ELF-1 (cell line): ENCODE measurements at places on chromosomes 12 and 14.

DNA sequence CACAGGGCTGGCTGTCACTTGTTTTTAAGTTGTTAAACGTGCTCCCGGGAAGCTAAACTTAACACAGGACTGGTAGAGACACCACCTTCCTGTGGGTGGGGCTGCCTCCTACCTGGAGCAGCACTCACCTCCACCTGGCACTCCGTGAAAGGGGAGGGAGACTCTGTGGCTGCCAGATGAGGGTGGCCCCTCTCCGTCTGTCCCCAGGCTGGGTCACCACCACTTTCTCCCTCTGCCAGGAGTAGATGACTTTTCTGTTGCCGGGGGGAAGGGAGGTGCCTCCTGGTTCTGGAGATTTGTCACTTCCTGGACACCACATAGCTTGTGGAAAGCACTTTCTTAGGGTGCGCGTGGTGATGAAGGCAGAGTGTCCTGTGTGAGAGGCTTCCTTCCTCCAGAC, 81.3 kb downstream of the WDR20 start:
- DNase-seq, result no peak

GRCh38 chr12:47078086-47078395, 1.4 kb upstream of the PCED1B start:
- no peak for DNase-seq

GRCh38 chr12:108966378-108967151, 54.3 kb downstream of the SVOP start:
- no peak for DNase-seq

GRCh38 chr12:95674163-95674562, 116.4 kb downstream of the NTN4 start:
- no peak for DNase-seq

DNA sequence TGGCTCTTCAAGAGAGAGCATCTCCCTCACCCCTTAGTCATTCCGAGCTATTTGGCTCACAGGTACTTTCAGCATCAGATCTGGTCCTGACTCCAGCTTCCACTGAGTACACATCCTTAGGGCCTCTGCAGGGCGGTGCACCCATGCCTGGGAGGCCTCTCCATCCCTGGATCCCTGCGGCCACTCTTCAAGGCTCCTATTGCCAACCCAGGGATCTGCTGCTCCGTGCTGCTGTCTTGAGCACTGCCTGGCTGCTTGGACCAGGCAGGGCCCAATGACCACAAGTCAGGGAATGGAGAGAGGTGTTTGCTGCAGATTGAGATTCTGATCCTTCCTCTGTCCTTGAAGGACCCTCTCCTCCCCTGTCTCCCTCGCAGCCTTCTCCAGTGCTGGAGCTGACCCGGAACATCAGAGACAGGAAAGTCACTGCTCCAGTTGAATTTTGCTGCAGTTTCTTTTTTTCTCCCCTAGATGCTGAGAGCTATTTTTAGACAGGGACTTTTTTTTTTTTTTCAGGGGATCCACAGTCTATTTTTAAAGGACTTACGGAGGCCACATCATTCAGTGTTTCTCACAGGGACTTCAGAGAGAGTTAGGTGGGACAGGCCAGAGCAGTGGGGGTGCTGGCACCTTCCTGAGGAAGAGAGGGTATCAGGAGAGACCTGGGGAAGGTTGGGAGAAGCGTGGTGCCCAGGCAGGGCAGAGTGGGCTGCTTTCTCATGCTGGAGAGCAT, 50.1 kb upstream of the KCNA1 start:
- no peak for DNase-seq

DNA sequence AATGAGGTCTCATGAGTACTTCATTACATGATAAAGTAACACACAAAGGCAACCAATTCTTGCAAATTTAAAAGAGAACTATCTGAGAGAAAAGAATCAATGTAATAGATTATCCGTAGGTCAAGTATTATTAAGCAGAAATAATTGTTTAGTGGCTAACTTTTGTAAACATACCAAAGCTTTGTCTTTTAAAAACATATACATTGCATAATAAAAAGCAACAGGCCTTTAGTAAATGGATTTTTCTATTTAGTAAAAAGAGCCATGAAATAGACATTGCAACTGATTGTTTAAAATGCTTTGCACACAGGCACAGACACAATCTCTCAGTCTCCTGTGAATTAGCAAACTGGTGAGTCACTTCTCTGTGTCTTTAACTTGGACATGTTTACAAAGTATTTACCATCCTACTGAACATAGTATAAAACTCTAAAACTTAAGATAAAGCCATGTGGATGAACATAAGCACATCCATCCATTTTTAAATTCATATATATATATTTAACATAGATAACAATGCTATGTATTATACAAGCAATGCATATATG, 518.7 kb upstream of the MGAT4C start:
- no peak for DNase-seq

DNA sequence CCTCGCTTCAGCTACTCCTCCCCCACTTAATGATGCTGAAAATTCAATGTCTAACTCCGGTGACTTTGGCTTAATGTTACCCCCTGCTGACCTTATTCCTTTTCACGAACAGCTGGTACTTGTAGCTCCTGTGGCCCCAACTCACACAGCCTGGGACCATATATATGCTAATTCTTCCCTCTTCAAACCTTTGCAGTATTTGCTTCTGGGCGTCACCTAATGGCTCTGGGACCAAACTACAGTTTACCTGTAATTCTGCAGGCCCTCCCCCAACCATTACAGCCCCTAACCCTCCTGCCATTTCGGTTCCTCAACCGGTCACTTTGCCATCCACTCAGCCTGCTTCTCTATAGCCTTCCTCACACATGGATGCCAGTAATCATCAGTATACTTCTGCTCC, 29.6 kb upstream of the C12orf75 start:
- no peak for DNase-seq

- peak; percentile 59 for DNase-seq
These were observed 123.4 kb downstream of the SLC25A47 start for GRCh38 chr14:100446572-100446971.

GRCh38 chr12:80412343-80412953, 31.6 kb upstream of the PTPRQ start:
- no peak for DNase-seq

DNA sequence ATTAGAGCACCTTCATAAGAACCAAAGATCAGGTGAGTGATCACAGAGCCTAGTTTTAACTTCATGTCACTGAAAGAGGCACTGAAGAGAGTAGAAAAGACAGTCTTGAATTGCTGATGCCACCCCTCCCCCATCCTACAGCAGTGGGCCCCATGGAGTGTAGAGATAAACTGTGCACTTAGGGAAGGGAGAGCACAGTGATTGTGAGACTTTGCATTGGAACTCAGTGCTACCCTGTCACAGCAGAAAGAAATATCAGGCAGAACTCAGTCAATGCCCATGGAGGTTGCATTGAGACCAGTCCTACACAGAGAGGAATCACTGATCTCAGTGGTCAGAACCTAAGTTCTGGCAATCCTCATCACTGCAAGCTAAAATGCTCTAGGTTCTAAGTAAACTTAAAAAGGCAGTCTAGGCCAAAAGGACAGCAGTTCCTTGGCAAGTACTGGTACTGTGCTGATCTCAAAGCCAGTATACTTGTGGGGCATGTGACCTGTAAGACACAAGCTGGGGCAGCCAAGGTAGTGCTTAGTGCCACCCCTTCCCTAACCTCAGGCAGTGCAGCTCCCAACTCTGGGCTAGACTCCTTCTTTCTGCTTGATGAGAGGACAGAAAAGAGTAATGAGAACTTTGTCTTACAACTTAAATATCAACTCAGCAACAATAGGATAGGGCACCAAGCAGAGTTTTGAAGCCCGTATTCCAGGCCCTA, 94.1 kb downstream of the FSCB start:
- DNase-seq, result no peak

GRCh38 chr12:115639648-115640012, 637.9 kb downstream of the MED13L start:
- DNase-seq, result peak; percentile 16

GRCh38 chr12:124277394-124278241, 17.3 kb upstream of the RFLNA start:
- no peak for DNase-seq

- DNase-seq, result no peak
These were observed 418 bp downstream of the AMN1 start for GRCh38 chr12:31728289-31728916.

GRCh38 chr12:116529686-116530085, 29.5 kb upstream of the MAP1LC3B2 start:
- no peak for DNase-seq

GRCh38 chr12:131784909-131785762, 43.1 kb upstream of the MMP17 start:
- no peak for DNase-seq

DNA sequence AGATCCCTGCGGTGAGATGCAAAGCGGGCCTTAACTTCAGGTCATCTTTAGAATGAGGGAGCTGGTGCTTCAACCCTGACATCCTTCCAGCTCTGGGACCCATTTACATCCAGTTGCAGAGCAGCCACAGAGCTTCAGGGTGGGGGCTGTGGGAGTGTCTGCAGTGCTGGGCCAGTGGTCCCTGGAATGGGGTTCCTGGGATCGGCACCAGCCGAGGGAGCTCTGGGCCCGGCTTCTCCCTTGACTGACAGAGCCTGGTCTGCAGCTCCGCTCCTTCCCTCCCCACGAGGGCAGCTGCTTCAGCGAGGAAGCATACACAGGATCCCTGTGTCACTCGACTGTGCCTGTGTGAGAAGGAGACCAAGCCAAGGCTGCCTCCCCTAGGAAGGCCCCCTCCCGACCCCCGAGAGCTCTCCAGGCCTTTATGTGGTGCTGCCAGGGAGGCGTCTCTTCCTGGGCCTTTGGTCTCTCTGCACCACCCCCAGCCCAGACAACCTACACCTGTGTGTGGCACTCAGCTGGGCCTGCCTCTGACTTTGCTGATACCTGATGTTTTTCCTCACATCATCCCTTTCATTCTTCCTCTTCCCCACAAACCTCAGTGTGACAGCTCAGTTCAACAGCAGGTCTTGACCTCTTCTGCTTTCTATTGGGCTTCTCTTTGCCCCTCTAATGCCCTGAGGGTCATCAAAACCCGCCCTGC, 48.1 kb upstream of the RIN3 start:
- DNase-seq, result no peak

DNA sequence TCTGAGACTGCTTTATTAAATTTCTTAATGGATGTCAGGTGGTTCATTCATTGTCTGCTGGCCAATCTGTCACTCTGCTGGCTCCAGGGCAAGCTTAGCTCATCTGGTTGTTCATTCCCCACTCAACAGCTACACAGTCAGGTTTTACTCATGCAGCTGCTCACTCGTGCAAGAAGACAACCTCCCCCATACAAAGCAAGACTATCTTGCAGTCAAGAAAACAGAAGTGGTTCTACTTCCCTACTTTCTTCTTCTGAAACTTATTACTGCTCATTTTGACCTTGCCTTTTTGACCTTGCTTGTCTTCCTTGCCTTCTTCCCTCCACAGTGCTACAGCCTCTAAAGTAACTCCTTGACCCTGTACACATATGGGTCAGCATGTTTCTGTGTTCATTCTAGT, 277.9 kb downstream of the SSPN start:
- DNase-seq, result no peak

- DNase-seq, result peak; percentile 16
These were observed 13.0 kb downstream of the TBC1D30 start for GRCh38 chr12:64837427-64837826.

GRCh38 chr14:57390806-57391516, 575 bp downstream of the NAA30 start:
- DNase-seq, result peak; percentile 62

DNA sequence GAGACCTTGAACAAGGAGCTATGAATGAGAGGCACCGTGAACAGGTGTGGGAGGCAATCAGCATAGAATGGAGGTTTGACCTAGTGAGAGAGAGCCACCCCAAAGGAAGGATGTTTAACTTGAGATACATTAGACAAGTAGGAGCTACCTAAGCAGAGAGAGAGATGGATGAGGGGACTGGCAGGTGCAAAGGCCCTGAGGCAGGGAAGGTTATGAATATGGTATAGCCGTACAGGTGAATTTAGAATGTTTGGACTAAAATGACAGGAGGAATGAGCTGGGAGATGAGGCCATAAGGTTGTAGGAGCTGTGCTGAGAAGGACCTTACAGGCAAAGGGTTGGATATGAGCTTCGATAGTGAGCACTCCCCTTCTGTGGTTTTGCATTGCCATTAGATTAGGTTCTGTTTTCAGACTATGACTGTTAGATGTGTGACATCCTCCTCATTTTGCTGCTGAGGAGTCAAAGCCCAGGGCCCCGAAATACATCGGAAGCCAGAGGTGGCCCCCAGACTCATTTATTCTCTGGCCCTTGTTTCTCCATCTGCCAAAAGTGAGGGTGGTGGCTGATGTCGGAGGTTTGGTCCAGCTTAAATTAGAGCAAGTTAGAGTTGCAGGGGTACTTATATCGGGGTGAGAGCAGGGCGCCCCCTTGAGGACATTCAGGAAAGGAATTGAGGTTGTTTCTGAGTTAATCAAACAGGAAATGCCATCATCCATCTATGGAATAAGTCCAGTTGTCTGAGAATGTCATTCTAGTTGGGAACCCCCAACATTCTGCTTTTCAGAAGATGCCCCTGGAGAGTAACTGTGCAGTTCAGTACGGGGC, 29.4 kb downstream of the SLC24A4 start:
- DNase-seq, result peak; percentile 36

DNA sequence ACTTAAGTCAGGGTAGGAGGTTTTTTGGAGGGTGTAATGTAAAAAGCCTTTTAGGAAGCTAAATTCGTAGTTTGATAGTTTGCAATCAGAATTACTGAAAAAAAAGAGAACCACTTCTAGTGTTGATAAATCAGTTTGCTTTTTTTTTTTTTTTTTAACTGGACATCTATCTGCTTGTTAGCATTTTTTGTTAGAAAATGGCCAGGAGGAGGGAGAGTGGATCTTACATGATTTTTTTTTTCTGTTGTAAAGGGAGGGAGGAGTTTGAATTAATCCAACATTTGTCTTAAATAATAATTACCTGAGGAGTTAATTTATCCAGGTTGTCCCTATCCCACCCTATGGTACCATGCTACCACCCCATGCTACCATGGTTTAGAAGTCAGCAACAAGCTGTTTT, 1.2 kb downstream of the FBXO34 start:
- DNase-seq, result no peak

DNA sequence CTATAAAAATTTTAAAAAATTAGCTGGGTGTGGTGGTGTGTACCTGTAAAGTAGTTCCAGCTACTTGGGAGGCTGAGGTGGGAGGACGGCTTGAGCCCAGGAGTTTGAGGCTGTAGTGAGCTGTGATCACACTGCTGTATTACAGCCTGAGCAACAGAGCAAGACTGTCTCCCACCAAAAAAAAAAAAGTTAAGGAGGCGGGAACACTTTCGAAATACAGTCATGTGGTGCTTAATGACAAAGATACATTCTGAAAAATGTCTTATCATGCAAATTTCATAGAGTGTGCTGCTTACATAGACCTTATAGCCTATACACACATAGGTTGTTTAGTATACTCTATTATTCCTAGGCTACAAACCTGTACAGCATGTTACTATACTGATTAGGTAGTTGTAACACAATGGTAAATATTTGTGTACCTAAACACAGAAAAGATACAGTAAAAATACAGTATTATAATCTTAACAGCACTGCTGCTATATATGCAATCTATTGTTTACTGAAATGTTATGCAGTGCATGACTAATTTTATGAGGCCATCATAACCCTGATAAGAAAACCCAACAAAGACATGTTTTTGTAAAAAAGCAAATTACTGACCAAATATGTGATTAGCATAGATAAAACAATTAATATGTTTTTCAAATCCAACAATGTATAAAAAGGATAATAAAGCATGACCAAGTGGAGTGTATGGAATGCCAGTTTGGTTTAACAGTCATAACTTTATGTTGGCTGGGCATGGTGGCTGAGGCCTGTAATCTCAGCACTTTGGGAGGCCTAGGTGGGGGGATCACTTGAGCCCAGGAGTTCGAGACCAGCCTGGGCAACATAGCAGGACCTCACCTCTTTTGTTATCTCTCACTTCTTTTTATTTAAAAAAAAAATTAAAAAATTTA, 11.4 kb downstream of the EIF2S1 start:
- no peak for DNase-seq
